Stimulated activated CD8-positive, alpha-beta memory T cell treated with anti-CD3 and anti-CD28 coated beads, Interleukin-7, amount 100 ng/mL, for 1 hour (primary cell): ENCODE measurements at places on chromosomes 5 and 9.

DNA sequence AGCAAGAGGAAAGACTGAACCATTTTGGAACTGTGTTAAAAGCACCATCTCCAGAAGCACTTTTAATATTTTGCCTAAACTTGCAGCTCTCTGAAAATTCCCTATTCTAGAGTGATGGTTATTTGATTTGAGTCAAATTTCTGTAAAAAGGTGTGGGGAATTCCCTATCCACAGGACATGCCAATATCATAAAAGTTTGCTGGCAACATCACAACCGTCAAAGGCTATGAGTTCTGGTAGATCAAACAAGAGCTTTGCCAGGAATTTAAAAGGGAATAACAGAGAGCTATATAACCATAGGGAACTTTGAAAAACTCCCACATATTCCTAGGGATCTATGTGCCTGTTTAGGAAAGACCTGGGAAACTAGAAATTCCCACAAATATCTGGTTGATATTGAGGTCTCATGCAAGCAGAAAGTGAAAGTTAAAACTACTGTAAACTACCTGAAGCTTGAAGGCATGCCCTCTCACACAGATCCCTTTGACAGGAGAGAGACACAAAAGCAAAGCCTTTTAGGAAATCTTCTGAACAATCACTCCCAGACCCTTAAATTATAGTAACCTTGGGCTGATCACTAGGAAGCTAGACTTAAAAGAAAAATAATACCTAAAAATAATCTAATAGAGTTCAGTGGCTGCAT, 549.9 kb downstream of the ANXA1 start:
- no peak for DNase-seq

GRCh38 chr5:125117566-125117965, 371.1 kb upstream of the ZNF608 start:
- no peak for DNase-seq

GRCh38 chr5:159944056-159944600, 27.8 kb downstream of the ADRA1B start:
- DNase-seq = no peak

DNA sequence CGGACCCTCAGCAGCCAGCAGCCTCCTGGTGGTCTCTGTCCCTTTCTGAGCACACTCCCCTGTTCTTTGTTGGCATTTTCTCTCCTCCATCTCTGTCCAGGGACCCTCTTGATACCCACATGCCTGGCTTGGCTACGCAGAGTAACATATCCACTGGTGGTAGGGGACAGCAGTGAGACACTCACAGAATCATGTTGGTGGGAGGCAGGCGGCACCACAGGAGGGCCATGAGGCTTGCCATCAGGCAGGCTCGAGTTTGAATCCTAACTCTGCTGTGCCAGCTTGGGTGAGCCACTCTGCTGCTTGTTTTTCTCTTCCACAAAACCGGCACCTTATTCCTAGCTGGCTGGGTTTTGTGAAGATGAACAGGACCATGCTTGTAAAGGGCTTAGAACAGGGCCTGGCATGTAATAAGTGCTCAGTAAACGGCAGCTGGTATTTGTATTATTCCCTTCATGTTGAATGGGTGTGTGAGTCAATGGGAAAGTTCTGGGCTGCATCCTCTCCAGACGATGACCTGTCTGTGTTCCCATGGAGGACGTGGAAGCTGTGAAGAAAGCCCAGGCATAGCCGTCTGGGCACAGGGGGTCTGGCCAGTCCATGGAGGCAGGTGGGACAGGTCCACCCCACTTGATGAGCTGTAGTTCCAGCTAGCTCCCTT, 2.3 kb downstream of the COL27A1 start:
- no peak for DNase-seq

DNA sequence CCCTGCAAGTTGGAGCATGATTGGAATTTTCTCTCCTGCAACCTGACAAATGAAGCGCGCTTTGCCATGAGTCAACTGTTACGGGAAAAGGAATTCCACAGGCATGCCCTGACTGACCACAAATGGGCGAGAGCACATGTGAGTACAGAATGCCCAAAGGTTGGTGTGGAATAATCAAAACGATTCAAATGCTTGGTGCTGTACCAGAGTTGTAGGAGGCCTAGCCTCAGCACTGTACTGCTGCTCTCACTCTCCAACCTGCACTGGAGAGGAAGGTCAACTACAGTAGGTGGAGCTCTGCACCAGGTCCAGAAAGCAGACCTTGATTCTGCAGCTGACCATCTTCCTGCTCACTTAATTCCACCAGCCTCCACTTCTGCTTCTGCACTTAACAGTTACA, 406.9 kb upstream of the ACTBL2 start:
- DNase-seq = no peak

GRCh38 chr5:147880487-147880886, 2.0 kb downstream of the SCGB3A2 start:
- no peak for DNase-seq

DNA sequence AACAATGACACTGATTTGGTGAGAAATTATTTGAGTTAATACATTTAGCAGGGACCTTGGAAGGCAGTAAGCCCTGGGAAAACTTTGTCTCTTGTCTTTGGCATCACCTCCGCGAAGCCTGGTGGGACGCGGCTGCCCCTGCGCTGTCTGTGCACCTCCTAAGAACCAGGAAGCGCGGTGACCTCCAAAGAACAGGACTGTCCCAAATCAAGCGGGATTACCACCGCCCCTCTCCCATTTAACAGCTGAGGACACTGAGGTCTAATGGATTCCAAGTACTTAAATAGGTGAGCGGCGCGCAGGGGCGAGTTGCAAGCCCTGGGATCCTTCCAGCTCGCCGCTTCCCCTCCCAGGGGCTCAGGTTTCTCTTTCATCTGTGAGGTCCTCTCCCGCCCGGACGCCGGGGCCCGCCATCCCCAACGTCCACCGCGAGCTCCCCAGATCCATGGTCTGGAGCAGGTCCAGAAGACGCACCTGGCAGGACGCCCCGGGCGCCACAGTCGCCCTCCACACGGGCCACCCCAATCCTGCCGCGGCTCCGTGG, 432 bp downstream of the STARD4 start:
- DNase-seq = no peak

DNA sequence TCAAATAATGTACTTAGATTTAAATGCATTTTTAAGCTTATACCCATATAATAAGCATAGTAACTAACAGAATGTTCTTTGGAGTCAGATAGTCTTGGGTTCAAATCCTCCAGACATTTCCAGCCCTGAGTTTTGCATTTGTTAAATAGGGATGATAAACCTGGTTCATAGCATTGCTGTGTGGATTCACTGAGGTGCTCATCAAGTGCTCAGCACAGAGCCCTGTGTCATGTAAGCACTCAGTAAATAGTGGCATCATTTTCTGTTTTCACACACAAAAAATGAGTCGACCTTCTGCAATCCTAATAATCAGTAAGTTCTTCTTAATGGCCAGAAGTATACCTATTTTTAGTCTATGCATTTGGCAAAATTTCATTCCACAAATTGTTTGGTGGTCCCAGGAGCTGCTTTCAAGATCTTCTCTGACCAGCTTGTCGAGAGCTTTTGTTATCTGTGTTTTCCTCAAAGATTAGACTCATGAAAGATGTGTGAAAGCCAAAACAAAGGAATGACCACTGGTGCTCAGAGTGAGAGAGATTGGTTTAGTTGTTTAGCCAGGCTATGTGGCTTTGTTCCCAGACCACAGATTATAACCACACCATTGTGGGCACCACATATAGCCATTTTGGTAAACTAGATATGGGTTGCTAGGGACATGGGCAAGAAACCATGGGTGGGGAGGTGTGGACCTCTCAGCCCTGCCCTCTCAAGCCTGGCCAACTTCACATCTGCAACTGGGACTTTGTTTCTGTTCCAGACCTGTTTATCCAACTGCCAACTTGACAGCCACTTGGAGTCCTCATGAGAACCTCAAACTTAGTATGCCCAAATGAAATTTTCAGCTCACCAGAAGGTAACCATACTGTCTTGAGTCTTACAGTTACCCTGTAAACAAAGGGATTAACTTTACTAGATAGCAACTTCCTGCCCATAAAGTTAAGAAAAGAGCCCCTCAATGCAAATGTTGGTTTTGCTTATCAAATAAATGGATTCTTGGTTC, 45.0 kb downstream of the DOCK8 start:
- no peak for DNase-seq

GRCh38 chr5:80369521-80369920, 38.3 kb upstream of the ZFYVE16 start:
- DNase-seq = no peak

GRCh38 chr5:132176987-132177386, 50.7 kb downstream of the P4HA2 start:
- no peak for DNase-seq
